ENCODE measurements at places on chromosomes 4 and X. TPM values are rescaled to one million over a fixed set of nuclear protein-coding genes. Genes with fewer than 3 reads are reported as not detected.

The CLCN5 gene
- 107 TPM for polyA plus RNA-seq

DNA sequence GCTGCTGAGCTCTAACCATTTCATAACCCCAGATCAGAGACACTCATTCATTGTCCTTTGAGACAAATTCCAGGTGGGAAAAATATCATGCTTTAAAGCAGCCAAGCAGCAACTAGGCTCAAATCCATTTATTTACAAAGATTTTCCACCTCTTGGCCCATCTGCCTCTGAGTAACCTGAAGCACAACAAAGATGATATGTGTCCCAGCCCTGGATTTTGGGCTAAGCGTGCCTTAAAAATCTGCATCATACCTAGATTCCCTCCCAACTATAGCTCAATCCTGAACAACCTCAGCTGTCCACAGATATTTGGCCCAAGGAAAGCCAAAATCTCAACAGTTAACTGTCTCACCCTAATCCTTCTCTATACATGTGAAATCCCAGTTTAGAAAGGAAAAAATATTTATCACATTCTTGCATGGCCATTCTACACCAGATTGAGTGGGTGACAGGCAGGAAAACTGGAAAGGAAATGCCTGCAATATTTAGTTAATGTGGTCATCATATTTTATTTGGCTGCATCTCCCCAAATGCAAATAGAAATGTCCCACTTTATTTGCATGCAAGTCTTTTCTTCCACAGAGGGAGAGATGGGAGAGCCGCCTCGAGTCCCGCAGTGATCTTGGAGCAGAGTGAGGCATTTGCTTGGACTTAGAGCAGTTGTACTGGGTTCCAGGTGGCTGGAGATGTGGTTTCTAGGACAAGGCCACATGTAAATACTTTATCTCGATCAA is 146.4 kb upstream of the EOLA2 start:
- peak; percentile 38 for DNase-seq

DNA sequence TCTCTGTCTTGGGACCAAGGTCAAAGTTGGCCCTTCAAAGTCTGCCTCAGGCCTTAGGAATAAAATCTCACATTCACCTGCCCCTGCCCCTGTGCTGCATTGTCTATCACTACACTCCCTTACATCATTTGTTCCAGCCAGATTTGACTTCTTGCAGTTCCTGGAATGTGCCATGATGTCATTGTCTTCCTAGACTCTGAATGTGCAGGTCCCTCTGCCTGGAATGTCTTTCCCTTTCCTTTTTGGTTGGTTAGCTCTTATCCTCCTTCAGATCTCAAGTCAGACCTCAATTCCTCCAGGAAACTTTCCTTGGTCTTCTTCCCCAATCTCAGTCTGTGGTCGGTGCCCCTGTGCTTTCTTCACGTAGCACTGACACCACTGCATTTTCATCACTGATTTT is 67.7 kb upstream of the EFNB1 start:
- no peak for DNase-seq

- no peak for DNase-seq
These were observed 5.9 kb downstream of the ARHGEF38 start for GRCh38 chr4:105558277-105558676.

GRCh38 chrX:129996120-129996519 is 13.7 kb downstream of the BCORL1 start:
- DNase-seq = no peak

DNA sequence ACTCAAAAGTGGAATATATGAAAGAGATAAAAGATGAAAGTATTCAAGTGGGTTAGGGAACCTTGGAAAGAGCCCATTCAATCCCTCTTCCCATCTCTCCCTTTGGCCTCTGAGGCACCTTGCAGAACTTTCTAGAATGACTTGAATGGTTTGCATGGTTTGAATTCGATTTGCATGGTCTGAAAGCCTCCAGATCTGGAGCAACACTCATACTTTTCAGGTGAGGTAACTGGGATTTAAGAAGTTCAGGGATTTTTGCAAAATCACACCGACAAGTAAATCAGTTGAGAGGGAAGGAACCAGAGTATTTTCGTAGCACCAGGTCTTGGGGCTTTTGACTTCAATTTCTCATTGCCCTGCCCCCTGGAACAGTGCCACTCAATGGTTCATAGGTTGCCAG is 476.0 kb upstream of the FTHL17 start:
- no peak for DNase-seq

GRCh38 chr4:17272154-17272553 is 239.7 kb downstream of the QDPR start:
- no peak for DNase-seq

- DNase-seq = no peak
These were observed 179.7 kb upstream of the PRPS2 start for GRCh38 chrX:12611471-12611870.

The PKD2 gene
- polyA plus RNA-seq = 42.9 TPM

The CD38 gene
- 1.4 TPM for polyA plus RNA-seq

GRCh38 chr4:152468408-152468807 is 67.5 kb downstream of the FBXW7 start:
- DNase-seq = no peak

The S100G gene
- not detected for polyA plus RNA-seq

The ARHGAP24 gene
- polyA plus RNA-seq = 63.7 TPM

DNA sequence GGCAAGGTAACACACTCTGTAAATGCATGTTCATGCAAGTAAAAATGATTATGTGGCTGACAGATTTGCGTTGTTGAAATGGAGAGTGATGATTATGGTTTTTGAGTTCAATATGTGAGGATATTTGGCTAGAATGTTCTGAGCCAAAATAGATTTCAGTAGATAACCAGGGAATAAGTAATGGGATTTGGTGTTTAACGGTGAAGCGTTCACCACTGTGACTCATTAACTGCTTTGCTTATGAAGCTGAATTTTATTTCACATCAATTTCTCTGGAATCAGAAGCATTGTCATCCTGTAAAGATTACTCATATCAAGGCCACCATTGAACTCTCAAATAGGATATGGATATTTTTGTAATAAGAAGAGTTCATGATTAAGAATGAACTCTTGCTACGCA is 11.7 kb downstream of the AFP start:
- DNase-seq = no peak

DNA sequence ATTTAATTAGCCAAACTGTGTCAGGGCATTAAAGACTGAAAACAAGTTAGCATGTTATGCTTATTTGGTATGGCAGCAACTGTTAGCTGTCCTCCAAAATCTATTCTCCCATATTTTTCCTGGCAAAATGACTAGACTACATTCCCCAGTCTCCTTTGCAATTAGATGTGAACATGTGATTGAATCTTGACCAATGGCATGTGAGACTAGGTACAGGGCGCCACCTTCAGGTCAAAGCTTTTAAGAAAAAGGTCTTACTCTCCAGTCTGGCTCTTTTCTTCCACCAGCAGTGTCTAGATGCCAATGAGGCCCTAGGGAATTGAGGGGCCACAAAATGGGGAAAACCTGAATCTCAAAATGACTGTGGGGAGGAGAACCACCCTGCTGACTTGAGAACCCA is 408.2 kb downstream of the SMARCA1 start:
- no peak for DNase-seq

DNA sequence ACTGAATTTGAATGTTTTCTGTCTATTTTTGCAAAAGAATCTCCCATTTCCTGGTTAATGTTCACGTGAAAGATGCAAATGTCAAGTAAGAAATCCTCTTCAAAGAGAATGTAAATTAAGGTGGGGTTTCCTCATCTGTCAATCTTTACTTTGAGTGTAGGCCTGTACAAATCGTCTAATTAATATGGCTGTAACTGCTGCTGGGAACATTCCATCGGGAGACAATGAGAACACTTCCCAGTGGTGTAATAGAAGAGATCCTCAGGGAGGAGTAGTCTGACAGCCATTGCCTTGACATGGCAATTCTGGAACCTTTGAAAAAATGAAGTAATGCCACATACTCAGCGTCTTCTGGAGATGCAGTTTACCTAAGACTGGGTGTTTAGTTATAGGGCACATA is 3.7 kb downstream of the EREG start:
- DNase-seq = no peak

The TEX13C gene
- not detected for polyA plus RNA-seq

The LRCH2 gene
- polyA plus RNA-seq = 4.1 TPM

Data from muscle of arm (tissue), 14 donors.